ENCODE measurements at places on chromosomes 1 and 21.

DNA sequence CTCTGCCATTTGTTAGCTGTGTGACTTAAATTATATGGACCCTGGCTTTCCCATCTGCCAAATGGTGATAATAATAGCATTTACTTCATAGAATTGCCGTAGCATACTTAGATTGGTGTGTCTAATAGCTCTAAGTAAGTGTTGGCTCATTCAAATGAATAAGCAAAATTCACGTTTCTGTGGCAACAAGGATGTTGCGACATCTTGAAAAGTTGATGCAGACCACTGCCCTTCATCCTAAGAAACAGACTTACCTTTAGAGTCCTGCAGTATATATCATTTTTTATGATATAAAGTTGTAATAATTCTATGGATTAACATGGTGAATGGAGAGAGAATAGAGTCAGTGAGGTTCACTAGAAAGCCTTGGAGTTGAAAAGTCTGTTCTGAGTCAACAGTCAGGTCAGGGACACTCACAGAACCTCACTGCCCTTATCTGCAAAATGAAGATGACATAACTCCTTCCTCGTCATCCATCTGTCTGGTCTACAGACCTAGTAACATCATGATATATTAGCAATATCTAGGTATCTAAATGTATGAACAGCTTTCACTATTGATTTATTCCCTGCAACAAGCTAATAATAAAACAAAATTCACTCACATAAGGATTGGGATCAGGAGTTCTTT lies 167.3 kb upstream of the C8B start:
- no peak for DNase-seq

- no peak for DNase-seq
These were observed 542 bp upstream of the XPR1 start for GRCh38 chr1:180631194-180631765.

DNA sequence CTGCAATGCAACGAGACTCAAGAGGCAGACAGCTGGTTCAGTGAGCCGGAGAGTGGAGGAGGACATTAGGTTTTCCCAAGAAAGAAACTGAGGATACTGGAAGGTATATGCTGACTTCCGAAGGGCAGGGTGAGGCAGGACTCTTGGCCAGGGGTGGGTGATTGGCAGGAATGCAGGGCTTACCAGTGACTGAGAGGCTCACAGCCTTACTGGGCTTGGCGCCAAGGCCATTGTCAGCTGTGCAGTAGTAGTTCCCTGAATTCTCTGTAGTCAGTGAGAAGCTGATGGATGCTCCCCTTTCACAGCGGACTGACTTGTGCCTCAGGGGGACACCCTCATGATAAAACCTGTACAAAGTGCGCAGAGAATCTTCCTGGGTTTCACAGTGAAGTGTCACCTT lies 9.6 kb downstream of the FCRL5 start:
- DNase-seq: no peak

- DNase-seq: no peak
These were observed 98.1 kb downstream of the PSMG1 start for GRCh38 chr21:39084979-39085729.

DNA sequence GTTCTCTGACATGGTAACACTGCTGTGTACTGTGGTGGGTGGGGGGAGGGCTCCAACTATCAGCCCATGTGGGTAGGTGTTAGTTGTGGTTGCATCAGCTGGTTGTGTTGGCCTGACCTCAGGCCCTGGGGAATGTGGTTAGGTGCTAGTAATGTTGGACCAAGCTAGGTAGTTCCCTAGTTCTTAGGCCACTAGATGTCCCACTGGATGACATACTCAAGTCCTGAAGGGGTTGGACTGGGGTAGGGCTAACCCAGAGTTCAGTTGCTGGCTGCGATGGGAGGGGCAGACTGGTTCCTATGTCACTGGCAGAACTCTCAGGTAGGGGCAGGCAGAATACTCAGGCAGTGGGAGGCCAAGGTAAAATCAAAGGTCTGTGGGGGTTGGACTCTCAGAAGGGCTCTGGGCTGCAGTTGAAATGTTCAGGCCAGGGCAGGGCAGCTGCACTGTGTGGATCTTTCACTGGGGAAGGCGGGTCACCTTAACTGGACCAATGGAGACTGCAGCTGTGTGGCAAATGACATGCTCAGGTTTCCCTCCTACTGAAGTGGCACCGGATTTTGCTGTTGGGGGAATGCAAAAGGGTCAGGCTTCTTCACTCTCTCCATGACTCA lies 870.7 kb downstream of the LRRIQ3 start:
- no peak for DNase-seq

GRCh38 chr1:111723091-111723806 lies 15.9 kb downstream of the INKA2 start:
- no peak for DNase-seq

DNA sequence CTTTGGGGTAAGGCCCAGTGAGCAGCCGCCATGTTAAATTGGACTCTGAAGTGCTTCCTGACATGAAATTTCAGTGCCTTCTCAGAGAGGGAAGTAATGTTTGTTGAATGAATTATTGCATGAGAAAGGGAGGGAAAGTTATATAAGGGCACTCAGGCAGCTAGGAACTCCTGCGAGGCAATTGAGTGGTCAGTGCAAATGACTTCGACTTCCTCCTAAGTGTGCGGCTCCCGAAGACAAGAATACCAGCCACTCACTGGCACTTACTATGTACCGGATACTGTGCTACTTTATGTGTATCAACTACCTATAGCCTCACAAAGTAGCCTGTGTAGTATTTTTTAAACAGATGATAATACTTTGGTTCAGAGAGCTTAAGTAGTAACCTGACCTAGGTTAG lies 52.5 kb downstream of the CNN3 start:
- no peak for DNase-seq

- DNase-seq: no peak
These were observed 56.7 kb downstream of the S1PR1 start for GRCh38 chr1:101293461-101294051.

Measured in cerebellar nuclear complex (tissue), 1 donor.